ENCODE measurements at places on chromosomes 6 and 20.
A peak's percentile ranks its signal among the peaks of the same experiment; 100 is the strongest.

DNA sequence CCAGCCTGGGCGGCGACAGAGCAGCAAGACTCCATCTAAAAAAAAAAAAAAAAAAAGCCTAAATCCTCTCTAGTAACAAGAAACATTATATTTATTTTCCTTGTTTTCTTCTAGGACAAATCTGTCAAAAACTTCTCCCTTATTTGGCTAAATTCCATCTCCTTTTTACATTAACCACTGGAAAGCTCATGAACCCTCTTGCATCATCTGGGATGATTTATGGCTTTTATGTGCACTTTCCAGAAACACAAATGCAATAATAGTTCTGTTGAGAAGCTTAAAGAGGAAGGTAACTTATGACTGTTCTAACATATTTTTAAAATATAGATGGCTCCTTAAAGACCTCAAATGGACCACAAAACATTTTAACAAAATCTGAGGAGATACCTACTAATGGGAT, 526.1 kb upstream of the SPTLC3 start:
- DNase-seq, result no peak

GRCh38 chr6:165119231-165120020, 190.0 kb downstream of the C6orf118 start:
- peak; percentile 28 for DNase-seq

DNA sequence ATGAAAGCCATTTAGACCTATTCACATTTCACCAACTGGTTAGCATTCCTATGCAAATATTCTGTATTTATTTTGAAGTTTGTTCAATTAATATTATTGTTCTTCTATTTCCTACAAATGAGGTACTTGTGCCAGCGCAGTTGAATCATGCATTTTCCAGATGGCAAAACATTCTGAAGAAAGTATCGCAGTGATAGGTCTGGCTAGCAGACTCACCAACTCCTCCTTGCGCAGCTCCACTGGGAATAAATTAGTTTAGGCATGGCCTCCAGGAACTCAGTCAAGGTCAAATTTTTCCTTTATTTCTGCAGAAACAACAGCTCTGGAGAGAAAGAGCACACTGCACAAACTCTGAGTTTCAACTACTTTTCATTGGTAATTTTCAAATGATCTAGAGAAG, 437.7 kb downstream of the COL12A1 start:
- peak; percentile 13 for DNase-seq

DNA sequence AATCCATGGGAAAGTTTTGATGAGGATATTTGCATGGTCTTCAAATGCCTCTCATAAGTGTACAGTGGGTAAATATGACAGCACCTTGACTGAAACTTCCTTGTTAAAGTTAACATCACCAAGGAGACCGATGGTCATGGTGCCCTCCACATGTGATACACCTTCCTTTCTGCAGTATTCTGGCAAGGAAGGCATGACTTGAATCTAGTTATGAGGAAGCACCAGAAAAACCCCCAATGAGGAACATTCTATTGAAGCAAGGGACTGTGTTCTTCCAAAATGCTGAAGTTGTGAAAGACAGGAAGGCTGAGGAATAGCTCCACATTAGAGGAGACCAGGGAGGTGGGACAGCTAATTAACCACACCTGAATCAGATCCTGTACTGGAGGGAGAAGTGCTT, 118.3 kb downstream of the SLC24A3 start:
- DNase-seq, result no peak

- no peak for DNase-seq
Measured at GRCh38 chr20:19658137-19658536, 99.9 kb upstream of the RIN2 start.

- no peak for DNase-seq
Measured at GRCh38 chr6:16967470-16967817, 134.4 kb upstream of the STMND1 start.

- DNase-seq, result no peak
Measured at GRCh38 chr20:53852014-53852413, 218.4 kb downstream of the BCAS1 start.

DNA sequence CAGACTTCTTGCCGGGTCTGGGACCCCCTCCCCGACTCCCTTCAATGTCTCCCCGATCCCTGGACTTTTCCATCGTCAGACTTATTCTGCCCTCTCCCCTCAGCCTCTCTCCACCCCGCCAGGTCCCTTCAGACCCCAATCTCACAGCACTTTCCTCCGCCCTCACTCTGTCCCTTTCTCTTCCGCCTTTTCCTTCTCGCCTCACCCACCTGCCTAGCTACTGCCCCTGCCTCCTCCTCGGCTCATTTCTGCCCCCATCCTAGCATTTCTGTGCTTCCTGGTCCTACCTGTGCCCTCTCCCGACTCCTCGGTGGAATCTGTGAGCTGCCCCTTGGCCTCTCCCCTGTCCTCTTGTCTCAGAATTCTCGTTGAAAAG, 616 bp downstream of the CHMP4B start:
- DNase-seq, result no peak

DNA sequence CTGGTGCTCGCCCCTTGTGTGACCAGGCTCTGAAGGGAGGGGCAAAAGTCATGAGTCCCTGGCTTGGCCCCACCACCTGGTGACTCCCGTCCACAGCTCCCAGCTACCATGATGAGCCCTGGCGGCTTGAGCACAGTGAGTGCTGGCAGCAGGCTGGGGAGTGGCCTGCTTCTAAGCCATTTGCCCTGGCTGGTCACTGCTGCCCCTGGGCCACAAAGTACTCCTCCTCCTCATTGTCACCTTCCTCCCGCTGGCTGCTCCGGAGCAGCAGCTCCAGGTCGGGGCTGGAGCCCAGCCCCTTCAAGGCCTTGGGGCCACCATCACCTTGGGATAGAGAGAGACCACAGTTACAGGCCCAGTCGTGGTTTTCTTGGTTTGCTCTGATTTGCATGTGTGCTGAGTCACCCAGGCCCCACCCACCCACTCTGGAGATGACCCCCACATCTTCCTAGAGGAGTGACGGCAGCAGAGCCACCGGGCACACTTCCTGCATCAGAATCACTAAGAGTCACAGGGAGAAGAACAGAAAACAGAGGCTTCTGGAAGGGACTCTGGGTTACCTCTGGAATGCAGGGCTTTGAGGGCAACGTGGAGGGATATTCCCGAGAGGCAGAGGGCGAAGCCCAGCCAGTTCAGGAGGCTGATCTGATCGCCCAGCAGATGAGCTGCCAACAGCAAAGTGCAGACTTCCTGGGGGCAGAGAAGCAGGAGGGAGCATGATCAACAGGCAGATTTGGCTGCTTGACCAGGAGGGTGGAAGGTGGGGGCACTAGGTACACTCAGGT, 42.1 kb upstream of the CDH22 start:
- peak; percentile 82 for DNase-seq

DNA sequence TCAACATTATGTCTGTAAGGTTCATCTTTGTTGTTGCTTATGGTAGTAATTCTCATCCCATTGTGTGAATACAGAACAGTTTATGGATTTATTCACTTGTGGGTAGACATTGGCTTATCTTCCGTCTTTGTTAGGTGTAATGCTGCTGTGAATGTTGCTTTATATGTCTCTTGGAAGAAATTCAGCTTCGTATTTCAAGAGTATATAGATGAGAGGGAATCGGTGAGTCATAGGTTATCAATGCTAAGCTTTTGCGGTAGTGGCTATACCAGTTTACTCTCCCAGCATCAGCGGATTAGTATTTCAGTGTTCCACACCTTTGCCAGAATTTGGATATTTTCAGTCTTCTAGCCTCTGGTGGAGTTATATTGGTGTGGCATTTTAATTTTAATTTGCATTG, 77.8 kb downstream of the ZFAND3 start:
- DNase-seq, result peak; percentile 55

DNA sequence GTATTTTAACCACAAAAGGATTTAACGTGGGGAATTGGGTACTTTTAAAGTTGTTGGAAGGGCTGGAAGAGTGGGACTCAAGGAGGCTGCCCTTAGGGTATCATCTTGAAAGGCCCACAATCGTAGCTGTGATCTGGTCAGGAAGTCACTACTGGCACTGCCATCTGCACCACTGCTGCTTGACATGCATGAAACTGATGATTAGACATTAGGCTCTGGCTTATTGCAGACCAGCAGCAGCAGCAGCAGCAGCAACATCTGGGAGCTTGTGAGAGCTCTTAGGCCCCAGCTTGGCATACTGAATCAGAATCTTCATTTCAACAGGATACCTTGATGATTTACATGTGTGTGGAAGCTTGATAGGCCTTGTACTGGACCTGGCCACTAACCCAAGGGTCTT, 68.6 kb downstream of the PHF20 start:
- no peak for DNase-seq

GRCh38 chr20:44615876-44616603, 33.7 kb downstream of the PKIG start:
- no peak for DNase-seq
